ENCODE measurements at places on chromosomes 3 and 15.

GRCh38 chr15:101432982-101433381 is 56.5 kb downstream of the PCSK6 start:
- DNase-seq, result no peak

DNA sequence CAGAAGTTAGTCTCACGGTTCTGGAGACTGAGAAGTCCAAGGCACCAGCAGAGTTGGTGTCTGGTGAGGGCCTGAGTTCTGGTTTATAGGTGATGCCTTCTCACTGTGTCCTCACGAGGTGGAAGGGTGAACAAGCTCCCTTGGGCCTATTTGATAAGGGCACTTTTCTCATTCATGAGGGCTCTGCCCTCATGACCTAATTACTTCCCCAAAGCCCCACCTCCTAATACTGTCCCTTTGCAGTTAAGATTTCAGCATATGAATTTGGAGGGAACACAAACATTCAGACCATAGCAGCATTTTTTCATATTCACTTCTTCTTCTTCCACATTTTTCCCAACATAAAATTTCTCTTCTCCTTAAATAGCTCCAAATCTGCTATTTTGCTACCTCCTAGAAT is 41.5 kb downstream of the TMEM41A start:
- no peak for DNase-seq

DNA sequence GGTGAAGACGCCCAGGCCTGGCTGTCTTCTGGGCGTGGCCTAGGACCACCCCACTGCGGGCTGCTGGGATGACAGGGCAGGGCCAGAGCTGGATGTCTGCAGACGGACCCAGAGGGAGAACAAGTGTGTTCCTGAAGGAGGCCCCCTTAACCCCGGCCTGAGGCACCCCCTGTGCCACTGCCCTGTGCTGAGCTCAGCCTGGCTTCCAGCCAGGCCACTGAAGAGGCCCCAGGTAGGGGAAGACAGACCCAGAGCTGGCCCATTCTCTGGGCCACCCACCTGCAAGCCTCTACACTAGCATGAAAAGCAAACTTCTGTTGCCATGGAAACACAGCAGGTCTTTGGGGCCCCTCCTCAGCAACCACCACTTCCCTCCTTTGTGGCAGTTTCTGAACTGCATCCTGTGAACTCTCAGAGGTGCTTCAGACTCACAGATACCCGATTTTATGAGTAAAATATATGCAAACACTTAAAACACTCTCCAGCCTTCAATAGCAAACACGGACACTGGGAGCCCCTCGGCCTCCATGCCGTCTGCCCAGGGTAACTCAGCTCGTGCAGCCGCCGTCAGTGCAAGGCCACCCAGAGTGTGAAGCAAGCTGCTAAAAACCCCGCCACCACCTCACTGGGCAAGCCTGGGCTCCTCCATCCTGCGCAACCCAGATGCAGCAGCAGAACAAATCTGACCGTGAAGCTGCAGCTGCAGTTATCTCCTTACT is 42.5 kb downstream of the CMTM6 start:
- peak; percentile 66 for DNase-seq

DNA sequence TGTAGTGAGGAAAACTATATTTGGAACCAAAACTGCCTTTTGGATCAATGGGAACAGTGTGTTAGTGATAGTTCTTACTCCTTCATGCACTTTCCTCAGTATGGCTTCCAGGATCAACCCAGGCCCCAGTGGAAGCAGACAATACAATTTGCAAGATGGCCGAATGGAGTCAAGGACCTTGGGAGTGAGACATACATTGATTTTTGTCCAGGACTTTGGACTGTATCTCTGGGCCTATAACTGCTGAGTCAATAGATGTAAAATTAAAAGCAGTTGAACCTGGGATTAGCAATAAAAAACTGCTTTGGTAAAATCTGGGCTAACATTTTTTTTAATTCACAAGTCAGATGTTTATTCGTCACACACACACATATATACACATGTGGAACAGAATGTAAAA is 1.8 kb downstream of the ARRDC4 start:
- no peak for DNase-seq

GRCh38 chr3:189911001-189911400 is 209.7 kb downstream of the P3H2 start:
- DNase-seq, result no peak

DNA sequence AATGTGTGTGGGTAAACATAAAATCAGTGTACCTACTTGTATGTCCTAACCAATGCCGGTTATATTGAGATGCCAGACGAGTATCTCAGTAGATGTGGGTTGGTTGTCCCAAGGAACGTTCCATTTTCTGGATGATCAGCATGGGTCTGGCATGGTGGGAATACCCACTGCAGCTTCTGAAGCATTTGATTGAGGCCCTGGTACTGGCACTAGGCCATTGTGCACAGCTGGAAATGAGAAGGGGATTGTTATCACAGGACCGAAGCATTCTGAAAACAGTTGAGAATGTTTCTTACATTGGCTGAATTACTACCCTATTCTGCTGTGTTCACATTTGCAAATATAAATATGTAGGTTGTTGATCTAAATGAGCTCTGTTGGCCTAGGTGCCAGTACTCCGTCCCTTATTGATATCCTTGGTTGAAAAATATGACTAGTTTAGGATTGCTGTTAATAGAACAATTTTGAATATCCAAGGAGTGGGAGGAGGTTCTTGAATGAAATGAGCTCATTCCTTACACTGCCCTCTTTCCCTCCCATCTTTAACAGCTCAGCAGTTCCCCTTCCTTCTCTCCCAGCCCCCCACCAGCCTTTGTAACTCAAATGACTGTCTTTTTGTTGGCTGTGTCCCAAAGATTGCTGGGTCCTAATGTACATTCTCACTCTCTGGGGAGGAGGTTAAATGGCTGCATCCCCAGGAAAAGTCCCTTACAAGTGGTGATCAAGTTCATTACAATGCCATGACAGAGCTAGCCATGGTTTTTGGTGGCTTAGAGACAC is 293.3 kb upstream of the TPM1 start:
- no peak for DNase-seq

Measured in effector memory CD4-positive, alpha-beta T cell (primary cell).